Left cardiac atrium (tissue), 4 donors: ENCODE measurements at places on chromosomes 1 and 21.

DNA sequence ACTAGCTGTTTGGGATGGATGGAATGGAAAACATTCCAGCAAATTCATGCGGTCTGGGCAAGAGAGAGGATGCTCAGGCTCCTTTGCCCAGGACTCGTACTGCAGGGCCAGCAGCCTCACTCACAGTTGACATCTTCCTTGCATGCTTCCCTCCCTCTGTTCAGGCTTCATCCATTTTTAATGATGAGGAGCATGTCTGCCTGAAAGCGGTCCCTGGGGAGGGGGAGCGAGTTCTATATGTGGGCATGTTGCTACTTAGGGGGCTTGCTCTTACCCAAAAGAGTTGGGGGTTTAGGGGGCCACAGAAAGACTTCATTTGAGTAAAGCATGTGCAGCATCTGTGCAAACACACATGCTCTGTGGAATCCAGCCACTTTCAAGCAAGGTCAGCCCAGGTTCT, 98.2 kb downstream of the HMGB4 start:
- DNase-seq, result no peak

DNA sequence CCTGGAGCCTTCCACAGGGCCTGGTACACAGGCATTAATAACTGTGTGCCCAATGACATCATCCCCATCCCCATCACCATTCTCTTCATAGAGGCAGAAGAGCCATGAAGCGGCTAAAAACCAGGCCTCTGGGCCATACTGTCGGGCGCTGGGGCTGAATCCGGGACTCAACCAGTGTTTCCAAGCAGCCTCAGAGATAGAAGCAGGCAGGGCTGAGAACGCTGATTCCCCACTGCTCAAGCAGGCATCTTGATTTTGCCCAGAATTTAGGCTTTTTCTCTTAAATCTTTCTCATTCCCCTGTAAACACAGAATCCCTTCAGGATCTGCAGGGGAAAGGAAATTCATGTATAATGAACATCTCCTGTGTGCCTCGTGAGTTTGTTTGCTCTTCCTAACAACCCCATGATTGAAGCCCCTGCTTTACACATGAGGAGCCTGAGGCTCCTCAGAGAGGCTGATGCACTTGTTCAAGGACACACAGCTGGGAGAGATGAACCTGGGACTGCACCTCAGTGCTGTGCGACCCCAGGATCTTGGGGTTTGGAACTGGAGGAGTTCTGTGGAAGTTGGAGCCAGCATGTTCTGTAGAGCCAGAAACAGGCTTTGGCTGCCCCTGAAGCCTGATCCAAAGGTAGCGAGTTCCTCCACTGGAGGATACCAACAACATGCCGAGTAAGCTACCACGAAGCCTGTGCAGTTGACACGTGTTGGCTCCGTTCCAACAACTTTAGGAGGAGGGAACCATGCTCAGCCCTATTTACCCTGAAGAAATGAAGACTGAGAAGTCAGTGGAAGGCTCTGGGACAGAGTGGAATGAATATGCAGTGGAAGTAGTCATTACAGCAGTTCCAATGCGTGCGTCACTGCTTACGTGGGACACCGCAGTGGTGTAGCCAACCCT, 55.5 kb downstream of the EDN2 start:
- no peak for DNase-seq

- DNase-seq, result no peak
Observed at GRCh38 chr1:198700016-198700392, 61.2 kb downstream of the PTPRC start.

DNA sequence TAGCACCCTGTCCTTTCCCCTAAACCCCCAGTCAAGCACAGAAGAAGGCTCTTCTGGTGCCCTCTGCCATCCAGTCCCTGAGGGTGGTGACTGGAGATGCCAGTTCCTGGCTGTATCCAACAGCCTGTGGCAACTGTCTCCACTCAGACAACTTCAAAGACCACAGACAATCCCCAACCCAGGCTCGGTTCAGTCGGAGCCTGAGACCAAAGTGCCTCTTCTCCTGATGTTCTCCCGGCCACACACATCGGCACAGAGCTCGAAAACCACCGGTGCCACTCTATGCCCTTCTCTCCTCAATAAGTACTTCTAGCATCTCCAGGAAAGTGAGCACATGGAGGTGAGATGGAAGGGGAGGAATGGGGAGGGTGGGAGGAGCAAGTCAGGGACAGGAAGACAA, 39.6 kb upstream of the HMGB4 start:
- DNase-seq, result no peak

GRCh38 chr1:230226007-230226800, 159.2 kb downstream of the GALNT2 start:
- DNase-seq, result no peak

DNA sequence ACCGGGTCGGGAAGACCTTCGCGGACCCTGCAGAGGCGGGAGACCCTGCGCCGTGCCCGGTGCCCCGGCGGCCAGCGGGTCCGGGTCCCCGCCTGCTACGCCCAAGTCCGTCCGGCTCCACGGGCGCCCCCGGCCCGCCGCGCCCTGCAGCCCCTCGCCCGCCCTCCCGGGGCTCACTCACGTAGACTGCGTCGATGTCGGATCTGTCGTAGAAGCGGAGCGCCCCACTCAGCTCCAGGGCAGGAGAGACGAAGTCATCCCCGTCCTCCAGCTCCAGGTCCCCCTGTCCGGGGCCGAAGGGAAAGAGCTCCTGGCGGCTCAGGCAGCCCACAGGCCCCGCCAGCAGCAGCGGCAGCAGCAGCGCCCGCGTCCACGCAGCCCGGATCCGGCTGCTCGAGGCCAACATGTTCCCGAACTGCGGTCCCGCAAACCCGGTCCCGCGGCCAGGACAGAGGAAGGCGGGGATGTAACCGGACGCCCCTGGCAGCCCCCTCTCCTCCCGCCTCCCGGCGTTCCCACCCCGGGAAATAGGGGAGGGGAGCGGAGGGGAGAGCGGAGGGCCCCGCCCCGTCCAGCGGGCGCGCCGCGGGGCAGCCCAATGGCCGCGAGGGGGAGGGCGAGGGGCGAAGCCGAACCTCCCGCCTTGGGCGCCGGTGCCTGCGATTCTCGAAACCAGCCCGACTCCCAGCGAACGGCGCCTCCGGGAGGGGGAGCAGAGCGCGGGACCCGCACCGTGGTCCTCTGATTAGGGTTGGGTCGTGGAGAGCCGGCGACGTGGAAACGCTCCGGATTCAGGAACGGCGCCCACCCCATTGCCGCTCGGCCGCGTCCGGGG, at the start of gene NID1:
TSS of gene NID1 (minus strand) at position 417 of the 835 bp plus-strand sequence. CDS start at position 406, 11 bp downstream.
- DNase-seq, result peak; percentile 86

- no peak for DNase-seq
Observed at GRCh38 chr1:27005648-27006496, 6.8 kb downstream of the TENT5B start.

DNA sequence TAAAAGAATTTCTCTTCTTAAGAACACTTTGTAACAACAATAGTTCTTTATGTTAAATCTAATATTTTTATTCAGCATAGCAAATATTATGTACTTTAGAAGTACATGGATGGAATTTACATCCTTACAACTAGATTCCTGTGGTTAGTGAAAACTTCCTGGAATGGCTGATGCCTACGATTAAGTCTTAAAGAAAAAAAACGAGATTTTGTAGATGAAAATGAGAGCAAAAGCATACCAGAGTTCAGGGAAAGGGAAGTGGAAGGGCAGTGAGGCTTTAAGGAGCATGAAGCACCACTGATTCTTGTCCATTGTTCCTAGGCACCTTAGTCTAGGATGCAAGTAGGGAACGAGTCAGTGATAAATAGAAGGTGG, 26.7 kb downstream of the CFH start:
- DNase-seq, result no peak

- DNase-seq, result no peak
Observed at GRCh38 chr1:162829268-162829667, 31.7 kb downstream of the CCDC190 start.

- no peak for DNase-seq
Observed at GRCh38 chr21:38744861-38745260, 60.9 kb upstream of the ETS2 start.

DNA sequence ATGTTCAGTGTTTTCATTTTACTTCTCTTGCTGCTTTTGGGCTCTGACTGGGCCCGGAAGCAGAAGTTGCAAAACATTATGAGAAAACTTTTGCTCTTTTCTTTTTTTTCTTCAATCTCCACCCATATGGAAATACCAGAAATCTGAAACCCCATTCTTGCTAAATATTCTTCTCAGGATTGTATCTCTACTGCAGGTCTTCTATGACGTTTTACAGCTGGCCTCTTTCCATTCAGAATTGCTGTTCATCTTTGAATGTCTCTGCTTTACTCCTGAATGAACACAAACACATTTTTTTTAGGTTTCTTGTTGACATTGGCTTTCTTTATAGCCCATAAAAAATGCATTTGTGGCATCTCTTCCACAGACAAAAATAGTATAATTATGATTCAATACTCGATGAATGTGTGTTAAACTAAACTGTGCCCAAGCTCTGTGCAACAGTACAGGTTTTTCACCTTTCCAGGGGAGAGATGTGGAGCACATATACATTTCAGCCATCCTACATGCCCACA, 18.8 kb downstream of the PTPRC start:
- DNase-seq, result no peak

- DNase-seq, result no peak
Observed at GRCh38 chr1:156660752-156661112, 16.5 kb downstream of the NES start.
